ENCODE measurements at places on chromosomes 7 and 10.

- no peak for DNase-seq
Measured at GRCh38 chr7:26379711-26380110, 88.0 kb downstream of the SNX10 start.

DNA sequence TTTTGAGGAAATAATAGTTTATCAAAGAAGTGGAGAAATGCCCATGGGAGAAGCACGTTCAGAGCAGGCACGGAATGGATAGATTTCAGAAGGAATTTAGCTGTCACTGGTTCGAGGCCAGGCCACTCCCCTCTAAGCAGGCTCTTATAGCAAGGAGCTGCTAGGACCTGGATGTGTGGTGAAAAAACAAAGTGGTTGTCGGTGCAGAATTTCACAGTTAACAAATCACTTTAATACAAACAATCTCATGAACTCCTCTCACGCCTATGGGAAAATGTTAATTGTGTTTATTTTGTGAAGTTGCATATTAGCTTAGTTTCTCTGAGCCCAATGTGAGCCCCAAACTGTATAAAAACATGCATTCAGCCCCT is 176.3 kb downstream of the PKD1L1 start:
- DNase-seq = no peak

- DNase-seq = no peak
Measured at GRCh38 chr10:16847644-16848043, 30.4 kb upstream of the RSU1 start.

DNA sequence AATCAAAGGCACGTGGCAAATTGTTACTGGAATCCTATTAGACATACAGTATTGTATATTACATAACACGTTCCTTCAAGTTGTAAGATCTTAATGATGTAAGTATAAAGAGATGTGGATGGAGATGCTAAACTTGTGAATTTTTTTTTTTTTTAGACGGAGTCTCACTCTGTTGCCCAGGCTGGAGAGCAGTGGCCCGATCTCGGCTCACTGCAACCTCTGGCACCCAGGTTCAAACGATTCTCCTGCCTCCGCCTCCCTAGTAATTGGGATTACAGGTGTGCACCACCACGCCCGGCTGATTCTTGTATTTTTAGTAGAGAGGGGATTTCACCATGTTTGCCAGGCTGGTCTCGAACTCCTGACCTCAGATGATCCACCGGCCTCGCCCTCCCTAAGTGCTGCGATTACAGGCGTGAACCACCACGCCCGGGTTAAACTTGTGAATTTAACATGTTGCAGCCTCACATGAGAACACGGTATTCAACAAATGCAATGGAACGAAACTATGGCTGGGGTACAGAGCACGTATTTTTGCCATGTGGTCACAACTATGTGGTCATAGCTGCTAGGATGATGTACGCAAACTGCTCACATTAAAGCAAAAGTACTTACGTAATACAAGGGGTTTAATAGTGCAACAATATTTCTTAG is 818 bp upstream of the SUPV3L1 start:
- DNase-seq = peak; percentile 56

- DNase-seq = no peak
Measured at GRCh38 chr7:132257253-132257652, 319.0 kb downstream of the PLXNA4 start.

DNA sequence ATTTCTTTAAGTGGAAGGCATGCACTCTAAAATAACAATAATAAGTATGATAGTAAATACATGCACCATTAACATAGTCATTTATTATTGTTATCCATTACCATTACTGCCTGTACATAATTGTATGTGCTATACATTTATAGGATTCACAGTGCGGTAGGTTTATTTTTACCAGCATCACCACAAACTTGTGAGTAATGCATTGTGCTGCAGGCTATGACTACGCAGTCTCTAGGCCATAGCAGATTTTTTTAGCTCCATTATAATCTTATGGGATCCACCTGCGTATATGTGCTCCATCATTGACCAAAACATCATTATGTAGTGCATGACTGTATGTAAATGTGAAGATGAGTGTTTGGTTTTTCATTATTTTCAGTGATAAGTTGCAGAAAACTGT is 160.0 kb downstream of the LRRC4 start:
- no peak for DNase-seq

DNA sequence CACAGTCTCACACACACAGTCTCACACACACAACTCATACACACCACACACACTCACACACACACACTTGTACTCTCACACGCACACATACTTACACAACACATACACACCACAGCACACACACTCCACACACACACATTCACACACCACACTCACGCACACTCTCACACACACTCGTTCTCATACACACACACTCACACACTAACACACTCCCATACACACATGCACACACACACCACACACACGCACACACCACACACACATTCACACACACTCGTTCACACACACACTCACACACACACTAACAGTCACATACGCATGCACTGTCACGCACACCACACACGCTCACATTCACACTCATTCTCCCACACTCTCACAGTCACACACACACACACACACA is 109.8 kb downstream of the PRLHR start:
- DNase-seq = no peak

DNA sequence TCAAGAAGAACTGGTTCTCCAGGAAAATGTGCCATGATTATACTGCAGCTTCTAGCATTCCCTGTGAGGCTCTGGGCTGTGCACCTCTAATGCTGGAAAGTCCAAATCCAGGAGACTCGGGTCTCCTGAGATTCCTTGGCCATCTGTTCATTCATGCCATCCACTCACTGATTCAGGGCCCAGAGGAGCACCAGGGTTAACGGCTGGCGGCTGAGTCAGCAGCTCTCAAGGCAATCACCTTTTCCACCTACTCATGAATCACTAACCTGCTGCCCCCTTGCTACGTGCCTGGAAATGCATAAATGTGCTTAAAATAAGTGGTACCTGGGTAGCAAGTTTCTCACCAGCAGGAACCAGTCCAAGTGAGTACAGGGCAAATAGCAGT is 132.7 kb downstream of the KCNMA1 start:
- DNase-seq = no peak

- no peak for DNase-seq
Measured at GRCh38 chr10:813286-813685, 118.2 kb downstream of the LARP4B start.

DNA sequence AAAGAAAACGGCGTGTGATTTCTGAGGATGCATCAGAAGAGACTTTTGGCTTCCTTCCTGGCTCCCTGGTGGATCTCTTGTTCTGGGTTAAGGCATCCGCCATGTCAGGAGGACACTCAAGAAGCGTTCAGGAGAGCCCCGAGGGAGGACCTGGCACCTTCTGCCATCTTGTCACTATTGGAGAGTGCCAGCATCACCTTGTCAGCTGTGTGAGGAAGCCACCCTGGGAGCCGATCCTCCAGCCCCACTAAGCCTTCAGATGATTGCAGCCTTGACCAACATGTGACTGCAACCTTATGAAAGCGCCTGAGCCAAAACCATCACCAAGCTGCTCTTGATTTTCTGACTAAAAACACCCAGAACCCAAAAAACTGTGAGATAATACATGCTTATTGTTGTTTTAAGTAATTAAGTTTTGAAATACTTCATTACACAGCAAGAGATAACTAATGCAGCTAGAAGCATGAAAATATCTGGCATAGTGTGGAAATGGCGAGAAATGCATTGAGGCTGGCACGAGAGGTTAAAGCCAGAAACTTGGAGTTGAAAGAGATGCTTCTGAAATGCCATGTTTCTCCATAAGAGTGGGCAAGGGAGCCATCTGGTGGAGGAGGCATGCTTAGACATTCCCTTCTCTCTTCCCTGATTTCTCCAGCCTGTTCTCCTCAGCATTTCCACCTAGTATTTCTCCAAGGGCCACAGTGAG is 5.4 kb upstream of the ZFYVE27 start:
- DNase-seq = peak; percentile 38

GRCh38 chr10:11742009-11742778 is at the start of gene ECHDC3:
Gene ECHDC3, plus strand, starts transcription at chr10:11742382. Its CDS starts 195 bp downstream, at chr10:11742577.
- DNase-seq = peak; percentile 73

DNA sequence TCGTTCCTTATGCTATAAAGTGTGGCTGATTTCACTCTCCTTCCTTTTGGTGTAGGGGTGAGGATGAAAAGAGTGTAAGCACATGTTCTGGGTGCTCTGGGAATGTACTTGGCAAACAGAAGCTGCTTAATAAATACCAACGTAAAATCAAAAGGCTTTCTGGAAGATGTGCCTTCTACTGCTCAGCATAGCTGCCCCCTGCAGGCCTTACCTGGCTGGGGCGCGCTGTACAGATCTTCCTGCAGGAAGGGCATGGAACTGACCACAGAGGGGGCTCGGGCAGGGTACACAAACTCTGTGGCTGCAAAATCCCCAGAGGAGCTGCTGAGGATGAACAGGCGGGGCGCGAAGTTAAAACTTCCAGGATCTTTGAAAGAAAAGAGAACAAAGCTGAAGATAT is 169.4 kb downstream of the SVIL start:
- no peak for DNase-seq

DNA sequence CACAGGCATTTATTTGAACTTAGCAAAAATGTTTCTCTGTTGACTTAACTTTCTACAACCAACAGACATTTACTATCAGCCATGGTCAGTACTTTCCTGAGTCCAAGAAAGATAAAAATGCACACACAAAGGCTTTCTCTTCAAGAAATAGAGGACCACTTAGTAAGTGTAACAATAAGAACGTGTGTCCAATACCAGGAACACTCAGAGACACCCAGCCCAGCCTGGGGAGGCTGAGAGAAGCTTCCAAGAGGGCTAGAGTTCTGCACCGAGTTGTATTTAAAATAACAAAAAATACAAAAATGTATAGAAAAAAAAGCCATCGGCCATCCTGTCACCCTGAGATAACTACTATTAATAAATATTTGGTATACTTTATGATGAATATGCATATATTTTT is 35.8 kb downstream of the VSTM4 start:
- no peak for DNase-seq

DNA sequence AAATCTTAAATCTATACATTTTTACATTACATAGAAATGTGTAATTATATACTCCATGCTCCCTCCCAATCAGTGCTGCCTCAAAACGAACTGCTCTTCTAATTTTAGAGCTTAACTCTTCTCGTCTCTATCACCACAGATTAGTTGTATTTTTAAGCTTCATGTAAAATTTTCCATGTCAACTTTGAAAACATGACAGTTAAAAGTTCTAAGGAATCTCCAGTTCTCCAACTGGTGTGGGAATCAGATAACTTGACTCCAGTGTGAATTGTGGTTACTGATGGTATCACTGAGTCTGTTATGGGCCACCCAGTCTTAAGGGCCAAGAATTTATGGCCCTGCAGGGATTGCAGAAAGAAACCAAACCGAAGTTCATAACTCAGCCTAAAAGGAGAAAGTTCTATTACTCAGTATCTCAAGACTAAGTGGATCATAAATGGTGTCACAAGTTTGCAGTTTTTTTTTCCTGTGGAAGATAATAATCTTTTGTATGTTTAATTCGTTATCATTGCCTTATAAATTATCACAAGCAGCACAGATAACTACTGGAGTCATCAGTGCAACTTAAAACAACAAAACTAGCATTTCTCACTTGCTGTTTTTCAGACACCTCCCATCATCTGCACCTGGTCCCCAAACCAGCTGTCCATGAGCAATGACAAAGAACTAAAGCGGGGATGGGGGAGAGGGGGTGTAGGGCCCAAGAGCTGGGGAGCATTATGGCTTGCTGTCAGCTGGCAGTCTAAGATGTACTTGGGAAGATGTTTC is 31.5 kb upstream of the KMT2E start:
- DNase-seq = no peak

- no peak for DNase-seq
Measured at GRCh38 chr10:119320981-119321380, 113.6 kb downstream of the GRK5 start.

DNA sequence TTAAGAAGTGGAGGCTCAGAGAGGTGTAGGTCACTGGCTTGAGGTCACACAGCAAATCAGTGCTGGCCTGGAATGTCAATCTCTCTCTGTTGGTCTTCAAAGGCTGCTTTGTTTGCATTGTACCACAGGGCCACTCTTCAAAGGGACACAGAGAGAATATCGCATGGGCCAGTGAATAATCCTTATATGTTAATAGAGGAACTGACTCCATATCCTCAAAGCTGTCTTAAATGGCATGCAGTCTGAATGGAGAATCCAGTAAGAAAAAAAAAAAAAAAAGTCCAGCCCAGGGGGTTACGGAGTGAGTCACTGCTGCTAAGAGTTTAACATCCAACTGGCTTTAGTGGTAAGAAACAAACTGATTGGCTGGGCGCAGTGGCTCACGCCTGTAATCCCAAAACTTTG is 54.1 kb downstream of the NRAP start:
- DNase-seq = no peak

- DNase-seq = no peak
Measured at GRCh38 chr7:98116656-98117461, 10.2 kb downstream of the LMTK2 start.

DNA sequence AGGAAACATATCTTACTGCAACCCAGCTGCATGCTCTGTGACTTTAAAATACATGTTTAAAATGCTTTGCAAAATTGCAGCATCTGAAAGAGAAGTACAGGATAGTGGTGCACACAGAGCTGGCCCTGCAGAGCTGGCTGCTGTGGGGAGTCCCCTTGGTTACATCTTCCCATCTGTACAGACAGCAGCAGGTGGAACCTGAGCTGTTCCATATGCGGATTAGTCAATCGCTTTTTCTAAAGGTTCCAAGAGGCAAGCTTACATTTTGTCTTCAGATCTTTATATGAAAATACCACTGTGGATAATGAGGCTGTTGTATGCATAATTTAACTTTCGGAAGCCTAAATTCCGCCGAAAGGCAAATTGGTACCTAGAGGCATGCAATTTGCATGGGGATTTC is 444.1 kb downstream of the NRG3 start:
- no peak for DNase-seq

- no peak for DNase-seq
Measured at GRCh38 chr7:97090761-97091353, 26.6 kb upstream of the SDHAF3 start.

DNA sequence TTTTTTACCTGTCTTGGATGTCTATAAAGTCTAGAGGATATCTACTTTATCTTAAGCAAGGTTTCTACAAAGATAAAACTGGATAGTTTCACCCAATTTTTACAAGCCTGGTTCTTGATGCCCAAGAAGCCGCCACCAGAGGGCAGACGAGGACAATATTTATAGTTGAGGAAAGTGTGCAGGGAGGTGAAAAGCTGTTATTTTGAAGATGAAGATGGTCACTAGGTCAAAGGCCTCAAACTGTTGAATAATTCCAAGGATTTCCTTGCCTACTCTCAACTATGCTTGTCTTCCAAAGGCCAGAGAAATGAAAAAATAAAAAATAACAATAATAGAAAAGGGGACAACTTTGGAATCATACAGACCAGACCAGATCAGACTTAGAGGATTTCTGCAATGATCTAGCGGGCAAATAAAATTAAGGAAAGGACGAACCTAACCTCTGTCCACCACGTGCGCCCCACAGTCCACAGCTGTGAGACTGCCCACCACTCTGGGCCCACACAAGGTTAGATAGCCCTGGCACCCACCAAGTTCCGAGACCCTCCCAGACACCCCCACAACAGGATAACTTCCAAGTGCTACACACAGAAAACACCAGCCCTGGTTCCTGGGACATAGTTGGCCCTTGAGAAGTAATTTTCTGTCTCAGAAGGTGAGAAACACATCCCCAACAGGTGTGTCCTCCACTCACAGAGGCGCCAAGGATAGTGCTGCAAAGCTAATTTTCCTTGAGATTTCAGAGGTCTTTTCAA is 2.8 kb downstream of the PKD1L1 start:
- DNase-seq = peak; percentile 74

Data from activated T-cell treated with anti-CD3 and anti-CD28 coated beads, Interleukin-2, amount 50 U/mL, for 1 hour (primary cell).